ENCODE measurements at places on chromosomes 5 and 9. TPM values are rescaled to one million over a fixed set of nuclear protein-coding genes. Genes with fewer than 3 reads are reported as not detected.
A peak's percentile ranks its signal among the peaks of the same experiment; 100 is the strongest.

The RPL37 gene
- 942 TPM for total RNA-seq

The TMEM141 gene
- 64.4 TPM for total RNA-seq

The PIP5K1B gene
- total RNA-seq = 36.5 TPM

The ENHO gene
- 0.61 TPM for total RNA-seq

GRCh38 chr9:121568343-121569265, 69.0 kb upstream of the GGTA1 start:
- H3K27me3 ChIP-seq = no peaks in the 10 kb centered on the region
- DNase-seq = no peak
- H3K4me1 ChIP-seq = peaks cover 23% of the 10 kb centered on the region
- peak overlapping the region; percentile 36 for H3K27ac ChIP-seq
- peak overlapping the region; percentile 19 for H3K4me3 ChIP-seq

DNA sequence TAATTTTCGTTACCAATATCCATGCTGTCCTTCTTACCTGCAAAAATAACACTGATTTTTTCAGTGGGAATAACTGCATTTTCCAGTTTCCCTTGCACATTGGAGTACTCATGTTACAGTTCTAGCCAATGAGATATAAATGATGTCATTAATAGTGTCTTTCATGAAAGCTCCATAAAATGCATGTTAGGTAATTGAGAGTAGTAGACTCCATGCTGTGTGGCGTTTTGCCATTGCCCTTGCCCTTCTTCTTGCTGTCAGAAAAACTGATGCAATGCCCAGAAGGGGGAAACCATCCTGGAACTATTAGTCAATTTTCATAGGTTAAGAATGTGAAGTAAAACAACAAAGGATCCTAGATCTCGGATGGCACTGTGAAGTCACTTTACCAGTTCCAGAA, 1765.3 kb downstream of the EFNA5 start:
- H3K4me1 ChIP-seq = no peaks in the 10 kb centered on the region
- H3K4me3 ChIP-seq = no peak overlapping the region

DNA sequence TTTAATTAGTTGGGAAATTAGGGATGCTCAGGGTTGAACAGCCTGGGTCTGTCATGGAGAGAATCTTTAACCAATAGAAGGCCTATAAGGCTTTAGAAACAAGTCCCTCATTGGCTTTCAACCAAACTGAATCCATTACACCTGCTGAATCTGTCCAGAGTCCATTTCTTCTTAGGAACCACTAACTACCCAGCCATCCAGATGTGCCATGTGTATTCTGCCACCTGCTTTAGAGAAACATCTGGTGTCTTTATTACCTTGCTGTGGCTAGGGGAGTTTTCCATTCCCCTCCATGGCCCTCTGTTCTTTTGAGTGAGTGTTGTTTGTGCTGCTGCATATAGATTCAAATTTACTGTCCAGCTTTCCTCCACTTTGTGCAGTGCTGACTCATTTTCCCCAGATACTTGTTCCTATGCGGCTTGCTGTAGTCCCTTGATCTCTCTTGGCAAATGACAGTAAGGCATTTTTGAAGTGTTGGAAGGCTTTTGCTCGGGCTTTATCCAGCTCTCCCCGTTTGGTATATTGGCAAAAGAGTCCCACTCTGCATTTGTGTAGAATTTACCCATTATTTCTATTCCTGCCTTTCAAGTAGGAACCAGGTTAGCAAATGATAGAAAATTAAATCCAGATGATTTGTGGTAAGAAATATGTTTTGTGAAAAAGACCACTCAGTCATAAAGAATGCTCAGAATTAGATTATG, 54.6 kb downstream of the NLN start:
- DNase-seq = no peak
- H3K27me3 ChIP-seq = no peaks in the 10 kb centered on the region

GRCh38 chr5:82793808-82794419, 283.3 kb downstream of the TMEM167A start:
- no peak overlapping the region for H3K4me3 ChIP-seq
- H3K27me3 ChIP-seq = no peaks in the 10 kb centered on the region
- no peak overlapping the region for H3K27ac ChIP-seq
- no peaks in the 10 kb centered on the region for H3K36me3 ChIP-seq
- no peak for DNase-seq
- H3K4me1 ChIP-seq = no peaks in the 10 kb centered on the region
